Activated CD4-positive, CD25-positive, alpha-beta regulatory T cell treated with anti-CD3 and anti-CD28 coated beads, Interleukin-2, amount 50 U/mL, for 72 hours (primary cell): ENCODE measurements at places on chromosomes 12 and 14.

DNA sequence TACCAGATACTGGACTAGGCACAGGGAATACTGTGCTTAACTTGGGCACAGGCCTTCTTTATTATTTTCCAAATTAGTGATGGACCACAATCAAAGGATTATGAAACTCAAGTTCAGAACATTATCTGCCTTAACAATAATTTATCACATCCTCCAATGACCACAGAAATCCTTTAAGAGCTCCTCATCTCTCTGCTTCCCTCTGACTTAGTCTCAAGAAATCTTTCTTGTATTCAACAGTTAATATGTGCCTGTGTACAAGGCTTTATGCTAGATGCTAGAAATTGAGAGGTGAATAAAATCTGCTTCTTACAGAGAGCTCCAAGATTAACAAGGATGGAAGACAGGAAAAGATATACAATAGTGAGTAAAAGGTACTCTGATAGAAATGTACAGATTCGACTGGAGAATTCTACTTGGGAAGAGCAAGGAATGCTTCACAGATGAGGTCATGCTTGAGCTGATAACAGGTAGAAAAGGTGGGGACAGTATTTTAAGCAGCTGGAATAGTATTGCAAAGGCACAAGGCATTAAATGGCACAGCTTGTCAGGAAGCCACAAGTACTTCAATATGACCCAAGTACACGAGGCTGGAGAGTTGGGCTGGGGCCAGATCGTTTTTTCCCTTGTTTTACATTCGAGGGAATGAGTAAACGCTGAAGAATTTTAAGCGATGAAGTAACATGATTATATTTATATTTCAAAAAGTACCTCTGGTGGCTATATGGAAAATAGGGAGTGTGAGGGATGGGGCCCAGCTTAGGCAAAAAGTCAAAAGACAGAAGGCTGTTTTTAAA, 55.1 kb upstream of the ARID2 start:
- DNase-seq = no peak

DNA sequence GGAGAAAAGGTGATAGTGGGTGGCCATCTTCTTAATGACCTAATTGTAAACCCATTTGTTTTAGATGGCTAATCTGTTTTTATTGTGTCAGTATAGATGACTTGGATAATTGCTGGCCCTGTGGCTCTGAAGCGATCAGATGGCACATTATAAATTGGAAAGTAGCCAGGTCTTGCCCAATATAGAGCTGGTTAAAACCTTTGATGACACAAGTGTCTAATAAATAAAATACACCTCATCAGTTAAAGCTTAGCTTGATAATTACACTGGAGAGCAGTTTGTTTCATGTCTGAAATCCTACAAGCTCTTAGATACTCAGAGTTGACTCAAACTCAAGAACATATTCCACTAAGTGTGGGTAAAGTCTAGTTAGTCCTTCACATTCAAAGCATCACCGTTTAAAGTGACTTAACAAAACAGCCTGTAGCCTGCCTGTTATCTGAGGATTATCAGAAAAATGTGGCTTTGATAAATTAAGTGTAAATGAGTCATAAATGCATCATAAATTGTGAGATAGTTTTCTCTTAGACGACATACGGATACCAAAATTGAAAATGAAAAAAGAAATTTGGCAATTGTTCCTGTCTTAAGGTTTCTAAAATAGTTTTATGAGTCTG, 280.9 kb downstream of the LRIG3 start:
- DNase-seq = no peak

- no peak for DNase-seq
These were observed 737 bp upstream of the TEX52 start for GRCh38 chr12:2857576-2857975.

- DNase-seq = peak; percentile 61
These were observed 86.7 kb downstream of the NCOR2 start for GRCh38 chr12:124480469-124481256.

DNA sequence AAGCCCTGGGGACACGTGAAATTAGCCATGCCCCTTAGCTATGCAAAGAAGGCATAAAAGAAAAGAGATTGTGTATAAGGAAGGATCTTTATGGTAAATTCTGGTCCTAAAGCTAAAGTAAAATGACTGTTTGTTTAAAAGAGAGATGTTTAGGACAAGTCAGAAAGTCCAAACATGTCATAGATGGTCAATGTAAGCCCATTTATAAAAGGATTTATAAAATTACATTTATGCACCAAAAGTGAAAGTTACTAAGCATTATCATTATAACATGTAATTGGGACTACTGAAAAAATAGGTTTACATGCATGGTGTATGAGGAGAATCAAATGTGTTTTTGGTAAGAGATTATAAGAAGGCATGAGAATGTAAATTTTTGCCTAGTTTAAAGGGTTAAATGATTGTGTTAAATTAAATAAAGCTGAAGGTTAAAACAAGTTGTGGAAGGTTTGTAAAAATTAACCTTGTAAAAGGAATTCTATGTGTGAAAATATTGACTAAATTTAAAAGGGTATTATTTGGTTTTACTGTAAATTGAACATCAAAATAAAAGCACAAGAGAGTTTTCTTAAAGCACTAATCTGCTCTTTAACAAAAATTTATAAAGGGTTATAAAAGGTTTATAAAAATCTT, 50.4 kb upstream of the TSPAN8 start:
- no peak for DNase-seq

GRCh38 chr14:93431036-93431670, 414 bp downstream of the UNC79 start:
- DNase-seq = no peak

DNA sequence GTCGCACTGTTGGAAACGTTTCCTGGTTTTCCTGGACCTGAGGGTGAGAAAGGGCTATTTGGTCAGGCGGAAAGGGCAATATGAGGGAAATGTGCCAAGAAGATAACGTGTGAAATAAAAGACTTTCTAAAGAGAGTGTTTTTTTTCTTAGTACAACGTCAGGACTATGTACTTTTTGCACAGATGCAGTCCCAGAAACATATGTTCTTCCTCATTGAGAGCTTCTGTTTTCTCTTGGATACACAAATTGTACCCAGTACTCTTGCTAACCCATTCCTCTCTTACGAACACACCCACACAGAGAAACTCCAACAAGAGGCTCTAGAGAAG, 669 bp upstream of the PKP2 start:
- no peak for DNase-seq
